ENCODE measurements at places on chromosomes 5 and 9. TPM values are rescaled to one million over a fixed set of nuclear protein-coding genes. Genes with fewer than 3 reads are reported as not detected.

TMEM252 gene
- not detected for total RNA-seq

MZB1 gene
- total RNA-seq: 0.71 TPM

LRRC19 gene
- not detected for total RNA-seq

SPATA31A1 gene
- total RNA-seq: not detected

PLPPR1 gene
- total RNA-seq: 4.3 TPM

KCNMB1 gene
- 1.4 TPM for total RNA-seq

CDC37L1 gene
- total RNA-seq: 14.9 TPM

OLFML2A gene
- 110 TPM for total RNA-seq

Data from sciatic nerve (tissue), 2 donors.